ENCODE measurements at places on chromosomes 4 and X.
A peak's percentile ranks its signal among the peaks of the same experiment; 100 is the strongest.

- no peak for DNase-seq
Observed at GRCh38 chr4:159600061-159600460, 497.2 kb downstream of the RAPGEF2 start.

DNA sequence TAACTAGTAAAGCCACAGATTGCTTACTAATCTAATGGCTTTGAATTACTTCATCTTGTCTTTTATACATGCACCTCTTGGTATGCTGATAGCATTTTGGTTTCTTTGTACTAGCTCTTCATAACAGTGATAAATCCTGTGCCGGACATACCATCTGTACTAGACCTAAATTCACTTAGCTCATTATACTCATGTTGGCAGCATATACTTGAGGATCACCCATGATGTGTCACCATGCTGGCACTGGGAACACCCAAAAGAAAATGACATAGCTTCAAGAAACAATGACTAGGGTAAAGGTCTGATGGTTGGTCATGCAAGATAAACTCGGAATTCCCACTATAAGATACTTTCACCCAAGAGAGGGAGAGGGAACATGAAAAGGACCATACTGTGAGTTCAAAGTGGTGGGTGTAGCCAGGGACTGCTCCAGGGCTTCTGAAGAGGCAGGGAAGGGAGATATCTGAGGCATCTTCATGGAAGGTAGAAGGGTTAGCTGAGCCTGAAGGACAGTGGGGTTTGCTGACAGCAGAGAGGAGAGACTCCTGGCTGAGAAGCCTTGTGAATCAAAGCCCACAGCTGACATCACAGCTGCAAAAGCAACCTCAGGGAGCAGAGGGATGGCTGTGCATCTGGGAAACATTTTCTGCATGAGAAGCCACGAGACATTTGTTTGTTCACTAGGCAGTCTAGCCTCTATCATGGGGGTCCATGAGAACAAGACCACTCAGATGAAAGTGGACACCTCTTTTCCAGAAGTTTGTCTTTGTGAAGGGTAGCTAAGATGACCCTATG is 314.2 kb downstream of the RAB28 start:
- DNase-seq, result no peak

GRCh38 chr4:26402458-26402857 is 81.6 kb downstream of the RBPJ start:
- no peak for DNase-seq

- DNase-seq, result no peak
Observed at GRCh38 chr4:66769441-66769840, 775.9 kb downstream of the CENPC start.

- no peak for DNase-seq
Observed at GRCh38 chr4:54231768-54232688, 2.9 kb downstream of the PDGFRA start.

- DNase-seq, result no peak
Observed at GRCh38 chrX:51606446-51606845, 12.3 kb downstream of the CENPVL3 start.

DNA sequence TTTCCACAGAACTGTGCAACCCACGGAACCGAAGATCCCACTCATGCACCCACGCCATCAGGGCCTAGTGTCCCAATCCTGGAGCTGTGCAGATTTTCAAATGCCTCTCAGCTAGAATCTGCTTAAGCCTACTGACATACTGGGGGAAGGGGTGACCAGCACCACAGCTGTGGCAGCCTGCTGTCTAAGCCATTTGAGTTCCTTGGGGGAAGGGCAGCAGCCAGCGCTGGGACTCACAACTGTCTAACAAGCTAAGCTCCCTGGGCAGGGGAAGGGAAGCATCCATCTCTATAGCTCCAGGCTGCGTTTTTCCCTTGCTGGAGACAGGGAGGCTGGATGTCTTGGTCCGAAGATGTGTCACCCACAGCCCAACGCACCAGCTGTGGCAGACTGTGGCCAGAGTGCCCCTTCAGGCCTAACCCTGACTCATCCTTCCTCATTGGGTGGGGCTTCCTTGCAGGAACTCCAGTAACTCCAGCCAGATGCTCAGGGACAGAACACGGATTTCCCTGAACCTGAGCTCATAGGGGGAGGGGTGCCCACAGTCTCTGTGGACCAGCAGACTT is 194.8 kb downstream of the CHRDL1 start:
- DNase-seq, result peak; percentile 61

DNA sequence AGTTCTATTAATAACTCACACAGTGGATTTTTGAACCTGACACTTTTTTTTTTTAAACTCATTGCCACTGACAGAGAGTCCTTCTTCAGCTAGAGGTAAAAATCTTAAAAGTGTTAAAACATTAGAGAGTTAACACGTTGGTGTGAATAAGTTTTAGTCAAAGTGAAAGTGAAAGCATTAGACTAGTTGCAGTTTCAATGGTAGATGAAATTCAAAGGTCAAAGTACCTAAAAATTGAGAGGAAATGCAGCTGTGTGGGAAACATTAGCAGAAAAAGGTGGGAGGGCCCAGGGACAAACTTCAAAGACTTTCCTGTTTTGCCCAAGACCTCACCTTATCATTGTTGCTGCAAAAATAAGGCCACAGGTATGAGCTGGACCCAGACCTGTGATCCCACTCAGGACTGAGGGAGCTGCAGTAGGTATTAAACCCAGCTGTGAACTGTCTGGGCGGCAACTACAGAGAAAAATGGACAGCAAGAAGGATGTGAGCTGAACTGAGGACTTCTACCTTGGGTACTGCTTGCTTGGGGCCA is 17.6 kb upstream of the GABRA4 start:
- no peak for DNase-seq

DNA sequence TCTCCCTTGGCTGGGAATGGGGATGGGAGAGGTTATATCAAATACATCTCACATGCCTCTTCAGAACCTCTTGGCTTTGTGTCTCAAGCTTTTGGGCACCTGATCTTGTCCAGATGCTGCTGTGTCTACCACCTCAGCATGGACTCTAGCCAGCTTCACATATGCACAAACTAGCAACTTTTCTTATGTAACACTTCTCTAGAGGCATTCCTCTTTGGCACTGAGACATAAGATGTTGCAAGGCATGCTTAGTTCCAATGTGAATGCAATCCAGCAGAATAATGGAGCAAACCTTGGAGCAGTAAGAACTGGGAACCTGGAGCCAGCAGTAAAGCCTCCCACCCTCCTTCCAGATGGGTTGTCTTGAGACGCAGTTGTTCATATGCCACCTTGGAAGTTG is 113.4 kb upstream of the TMEM47 start:
- DNase-seq, result no peak

- DNase-seq, result no peak
Observed at GRCh38 chr4:57233386-57233785, 123.2 kb upstream of the IGFBP7 start.

DNA sequence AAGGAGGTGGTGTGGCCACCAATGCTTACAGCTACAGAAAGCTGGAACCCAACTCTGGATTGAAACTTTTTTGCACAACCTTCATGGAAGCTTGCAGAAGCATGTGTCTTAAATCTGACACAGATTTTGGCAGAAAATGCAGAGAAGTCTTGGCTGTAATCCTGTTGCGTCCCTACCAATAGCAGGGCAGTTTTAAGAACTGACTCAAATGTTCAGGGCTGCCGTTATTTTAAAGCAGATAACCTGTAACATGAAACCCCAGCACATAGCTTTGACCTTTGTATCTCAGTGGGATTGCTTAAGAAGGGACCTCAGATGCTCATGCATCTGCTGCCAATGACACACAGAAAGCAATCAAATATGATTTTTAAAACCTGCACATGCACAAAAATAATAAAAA is at the start of gene VEGFD:
Gene VEGFD, minus strand, starts transcription at position 110 of the 400 bp plus-strand sequence. CDS start 467 bp downstream, outside the sequence.
- no peak for DNase-seq

DNA sequence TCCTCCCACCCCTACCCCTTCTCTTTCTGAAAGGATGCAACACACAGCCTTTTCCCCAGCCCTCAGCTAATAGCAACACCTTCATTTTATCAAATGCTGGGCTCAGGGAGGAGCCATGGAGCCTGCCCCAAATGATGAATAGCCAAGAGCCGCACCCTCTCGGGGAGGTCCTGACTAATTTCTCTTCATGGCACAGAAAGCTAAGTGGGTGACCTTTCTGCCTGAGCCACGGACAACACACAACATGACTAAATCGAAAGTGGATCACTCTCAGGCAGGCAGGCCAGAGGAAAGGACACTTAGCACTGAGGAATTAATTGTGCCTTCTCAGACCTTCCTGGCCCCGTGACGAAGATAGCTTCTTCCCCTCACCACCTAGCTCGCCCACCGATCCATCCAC is 165.1 kb upstream of the RAI2 start:
- no peak for DNase-seq

GRCh38 chrX:627510-627981 is 3.0 kb upstream of the SHOX start:
- no peak for DNase-seq

GRCh38 chr4:82523179-82523578 is 38.6 kb downstream of the TMEM150C start:
- DNase-seq, result no peak

GRCh38 chr4:38004062-38004461 is 43.9 kb downstream of the PTTG2 start:
- DNase-seq, result no peak

GRCh38 chrX:132483488-132483887 is 5.3 kb downstream of the MBNL3 start:
- DNase-seq, result no peak

- no peak for DNase-seq
Observed at GRCh38 chr4:75009138-75009537, 76.2 kb downstream of the PARM1 start.

GRCh38 chr4:56505269-56506130 is at the start of gene ARL9:
Gene ARL9 (plus strand): TSS chr4:56505791. CDS start chr4:56505863, 72 bp downstream.
- DNase-seq, result no peak

DNA sequence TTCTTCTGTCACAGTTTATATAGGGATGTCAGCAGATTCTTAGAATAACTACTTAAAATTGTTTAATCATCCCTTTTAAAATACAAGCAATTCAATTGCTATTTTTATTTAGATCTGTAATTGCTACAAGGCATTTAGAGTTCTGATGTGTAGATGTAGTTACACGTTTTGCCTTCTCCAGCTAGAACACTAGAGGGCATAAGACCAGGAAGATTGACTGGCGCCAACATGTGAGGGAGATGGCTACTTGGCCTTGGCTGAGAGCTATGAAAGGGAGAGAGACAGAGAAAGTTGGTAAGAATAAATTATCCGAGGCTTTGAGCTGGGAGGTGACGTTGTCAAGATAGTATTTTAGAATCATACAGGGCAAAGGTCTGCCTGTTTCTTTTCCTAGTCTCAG is 563.7 kb upstream of the PRKX start:
- DNase-seq, result peak; percentile 9

GRCh38 chrX:40950546-40950945 is 134.7 kb upstream of the USP9X start:
- DNase-seq, result no peak

DNA sequence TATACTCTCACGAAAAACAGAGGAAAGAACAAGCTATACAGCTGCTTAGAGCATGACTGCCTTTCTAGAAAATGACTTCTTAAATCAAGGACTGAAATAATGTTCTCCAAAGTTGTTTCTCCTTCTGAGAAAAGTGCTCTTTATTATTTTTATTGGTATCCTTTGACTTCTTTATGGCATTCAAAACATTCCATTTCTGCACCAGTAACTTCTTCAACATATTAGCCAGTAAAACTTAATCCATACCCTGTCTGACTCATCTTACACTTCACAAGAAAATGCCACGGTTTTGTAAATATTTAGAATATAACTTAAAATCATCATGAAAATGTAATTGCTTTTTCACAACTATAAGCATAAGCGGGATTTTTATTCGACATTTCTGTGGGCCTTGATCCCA is 180.4 kb downstream of the NR3C2 start:
- no peak for DNase-seq

DNA sequence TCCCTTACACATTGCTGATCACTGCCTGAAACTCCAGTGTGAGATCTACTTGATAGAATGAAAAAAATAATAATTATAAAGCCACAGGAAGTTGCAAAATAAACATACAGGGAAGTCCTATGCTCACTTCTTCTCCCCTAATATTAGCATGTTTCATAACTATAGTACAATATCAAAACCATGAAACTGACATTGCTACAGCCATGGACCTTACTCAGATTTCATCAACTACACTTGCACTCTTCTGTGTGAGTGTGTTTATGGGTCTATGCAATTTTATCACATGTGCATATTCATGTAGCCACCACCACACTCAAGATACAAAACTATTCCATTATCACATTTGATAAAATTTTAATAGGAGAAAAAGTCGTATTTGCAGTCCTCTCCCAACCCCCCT is 57.3 kb downstream of the SPINK2 start:
- no peak for DNase-seq

DNA sequence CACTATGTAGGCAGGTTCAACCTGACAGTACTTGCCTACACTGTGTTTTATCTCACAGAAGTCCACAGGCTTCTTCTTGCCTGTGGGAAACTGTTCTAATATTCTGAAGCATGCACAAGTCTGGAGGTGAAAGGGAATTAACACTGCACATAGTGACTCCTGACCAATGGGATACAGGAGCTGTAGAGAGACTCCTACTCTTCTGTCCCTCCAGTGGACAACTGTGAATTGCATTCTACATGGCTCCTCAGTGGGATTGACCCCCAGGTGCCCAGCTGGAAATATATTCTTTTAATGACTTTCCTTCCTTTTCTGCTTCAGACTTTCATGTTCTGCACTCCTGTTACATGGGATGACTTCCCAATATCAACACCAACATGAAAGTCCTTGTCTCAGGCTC is 8.2 kb upstream of the YIPF6 start:
- peak; percentile 22 for DNase-seq

GRCh38 chr4:53855581-53856250 is 208.7 kb downstream of the CHIC2 start:
- DNase-seq, result no peak

DNA sequence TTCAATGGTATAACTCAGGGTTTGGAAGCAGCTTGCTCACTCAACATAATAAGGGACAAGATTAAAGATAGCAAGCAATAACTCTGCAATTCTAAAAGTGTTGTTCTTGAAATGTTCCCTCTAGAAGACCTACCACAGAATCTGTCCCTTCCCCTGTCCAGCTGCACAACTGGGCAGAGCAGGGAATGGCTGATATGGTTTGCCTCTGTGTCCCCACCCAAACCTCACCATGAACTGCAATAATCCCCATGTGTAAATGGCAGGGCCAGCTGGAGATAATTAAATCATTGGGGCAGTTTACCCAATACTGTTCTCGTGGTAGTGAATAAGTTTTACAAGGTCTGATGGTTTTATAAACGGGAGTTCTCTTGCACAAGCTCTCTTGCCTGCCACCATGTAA is 19.1 kb downstream of the PRDM5 start:
- no peak for DNase-seq

GRCh38 chrX:3548765-3549391 is 164.6 kb downstream of the PRKX start:
- peak; percentile 11 for DNase-seq
